Thyroid gland (tissue), 4 donors: ENCODE measurements at places on chromosomes 16 and 17. TPM values are rescaled to one million over a fixed set of nuclear protein-coding genes. Genes with fewer than 3 reads are reported as not detected.

DNA sequence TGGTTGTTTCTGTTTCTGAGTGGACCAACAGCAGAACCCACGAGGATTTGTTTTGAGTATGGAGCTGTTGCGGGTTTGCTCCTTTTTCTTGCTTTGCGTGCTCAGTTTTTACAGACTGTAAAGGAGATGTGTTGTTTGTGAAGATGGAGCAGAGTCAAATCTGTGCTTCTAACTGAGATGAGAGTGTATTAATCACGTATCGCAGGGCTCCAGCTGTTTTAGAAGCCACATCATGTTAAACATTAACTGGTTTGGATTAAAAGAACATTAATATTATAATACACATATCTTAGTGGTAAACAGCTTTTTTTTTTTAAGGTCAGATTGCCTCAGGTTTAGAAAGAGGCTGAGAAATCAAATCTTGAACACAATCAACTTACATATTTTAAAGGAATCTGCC lies 69.4 kb downstream of the YPEL2 start:
- peaks cover 15% of the 10 kb centered on the region for H3K4me1 ChIP-seq
- DNase-seq: no peak
- H3K4me3 ChIP-seq: no peak overlapping the region
- H3K36me3 ChIP-seq: peaks cover 15% of the 10 kb centered on the region

DNA sequence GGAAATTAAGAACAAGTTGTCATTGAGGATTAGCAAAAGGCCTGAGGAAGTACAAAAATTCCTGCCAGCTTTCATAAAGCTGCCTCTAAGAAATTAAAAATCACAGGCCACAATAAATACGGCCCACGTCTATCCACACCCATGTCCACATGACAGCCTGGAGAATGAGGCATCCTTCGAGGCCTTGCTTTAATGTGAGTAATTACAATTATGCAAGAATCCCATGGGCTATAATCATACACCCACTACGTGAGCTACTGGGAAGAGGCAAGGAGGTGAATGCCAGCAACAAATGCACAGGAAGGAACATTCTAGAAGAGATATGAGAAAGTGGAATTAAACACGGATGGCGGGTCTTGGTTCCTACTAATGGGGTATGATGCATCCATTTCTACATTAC lies 65.4 kb upstream of the ZFHX3 start:
- no peak for DNase-seq
- H3K4me3 ChIP-seq: no peak overlapping the region
- no peaks in the 10 kb centered on the region for H3K36me3 ChIP-seq

GRCh38 chr16:2936436-2937011 lies 24.8 kb downstream of the FLYWCH1 start:
- no peak overlapping the region for H3K27ac ChIP-seq
- H3K4me1 ChIP-seq: no peaks in the 10 kb centered on the region
- H3K36me3 ChIP-seq: peaks cover 58% of the 10 kb centered on the region
- no peak for DNase-seq
- no peak overlapping the region for H3K4me3 ChIP-seq
- no peaks in the 10 kb centered on the region for H3K27me3 ChIP-seq

DNA sequence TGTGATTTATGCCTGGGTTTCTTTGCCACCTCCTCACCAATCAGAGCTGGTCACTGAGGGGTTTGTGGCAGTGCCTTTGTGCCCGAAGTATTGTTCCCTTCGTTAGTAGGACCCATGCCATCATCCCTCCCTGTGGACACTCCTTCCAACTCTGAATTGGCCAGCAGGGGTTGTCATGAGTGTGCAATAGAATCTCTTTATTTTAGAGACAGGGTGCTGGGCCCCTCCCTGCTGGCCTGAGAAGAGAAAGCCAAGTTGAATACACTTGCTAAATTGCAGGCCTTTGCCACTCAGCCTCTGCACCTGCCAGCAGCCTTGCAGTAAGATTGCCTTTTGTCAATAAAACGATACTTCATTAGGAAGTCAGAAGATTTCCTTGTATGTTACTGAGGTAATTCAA lies 40.7 kb upstream of the SLC12A3 start:
- no peak overlapping the region for H3K4me3 ChIP-seq
- peak overlapping the region; percentile 50 for H3K27ac ChIP-seq
- DNase-seq: peak; percentile 64
- H3K27me3 ChIP-seq: no peaks in the 10 kb centered on the region

DNA sequence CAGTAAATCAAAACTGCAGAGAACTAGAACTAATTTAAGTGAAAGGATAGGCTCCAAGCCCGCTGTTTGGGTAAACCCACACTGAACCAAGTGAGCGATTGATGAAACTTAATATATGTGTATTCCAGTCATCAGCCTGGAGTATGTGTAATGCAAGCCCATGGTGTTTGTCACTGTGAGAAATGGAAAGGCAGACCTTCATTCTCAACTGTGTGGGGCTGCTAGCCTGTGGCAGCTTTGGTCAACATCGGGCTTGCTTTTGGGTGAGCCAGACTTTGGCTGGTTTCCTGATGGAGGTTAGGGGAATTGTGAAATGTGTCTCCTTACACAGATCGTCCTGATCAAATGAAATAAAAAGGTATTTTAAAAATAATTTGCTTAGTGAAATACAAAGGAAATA lies 279.9 kb downstream of the IRX3 start:
- DNase-seq: no peak
- H3K27me3 ChIP-seq: no peaks in the 10 kb centered on the region
- no peak overlapping the region for H3K27ac ChIP-seq
- no peaks in the 10 kb centered on the region for H3K4me1 ChIP-seq

DNA sequence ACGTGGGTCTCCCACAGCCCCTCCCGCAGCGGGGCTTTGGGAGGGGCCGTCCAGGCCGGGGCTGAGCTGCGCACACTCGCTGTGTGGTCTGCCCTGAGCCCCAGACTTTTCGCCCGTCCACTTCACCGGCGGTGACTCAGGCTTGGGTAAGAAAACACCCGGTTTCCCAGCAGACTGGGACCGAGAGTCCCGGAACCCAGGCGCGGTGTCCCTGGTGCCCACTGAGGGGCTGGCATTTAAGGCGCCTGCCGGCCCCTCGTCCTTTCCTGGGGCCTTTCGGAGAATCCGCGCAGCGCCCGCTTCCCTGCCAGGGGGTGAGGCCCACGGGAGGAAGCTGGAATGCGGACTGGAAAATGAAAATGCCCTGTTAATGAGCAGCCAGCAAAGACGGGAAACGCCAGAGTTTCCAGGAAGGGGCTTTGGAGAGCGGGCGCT lies 100.3 kb downstream of the C16orf95 start:
- no peaks in the 10 kb centered on the region for H3K4me1 ChIP-seq
- no peak for DNase-seq
- no peaks in the 10 kb centered on the region for H3K27me3 ChIP-seq
- no peak overlapping the region for H3K4me3 ChIP-seq

DNA sequence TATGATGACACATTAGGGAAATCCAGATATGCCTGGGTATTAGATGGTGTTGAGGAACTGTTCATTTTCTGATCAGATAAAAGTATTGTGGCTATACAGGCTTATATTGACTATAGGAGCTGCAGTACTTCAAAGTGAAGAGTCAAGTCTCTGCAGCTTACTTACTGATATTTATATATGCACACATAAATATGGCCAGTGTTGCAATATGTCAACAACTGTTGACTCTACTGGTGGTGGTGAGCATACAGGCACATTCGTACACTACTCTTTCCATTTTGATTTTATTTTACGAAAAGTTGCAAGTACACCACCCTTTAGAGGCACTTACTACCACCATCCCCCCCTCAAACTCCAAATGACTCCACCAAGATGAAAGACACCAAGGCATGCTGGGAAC lies 2.5 kb downstream of the CIAO2B start:
- H3K36me3 ChIP-seq: no peaks in the 10 kb centered on the region
- DNase-seq: no peak
- H3K4me3 ChIP-seq: no peak overlapping the region
- H3K4me1 ChIP-seq: peaks cover 41% of the 10 kb centered on the region
- no peak overlapping the region for H3K27ac ChIP-seq

DNA sequence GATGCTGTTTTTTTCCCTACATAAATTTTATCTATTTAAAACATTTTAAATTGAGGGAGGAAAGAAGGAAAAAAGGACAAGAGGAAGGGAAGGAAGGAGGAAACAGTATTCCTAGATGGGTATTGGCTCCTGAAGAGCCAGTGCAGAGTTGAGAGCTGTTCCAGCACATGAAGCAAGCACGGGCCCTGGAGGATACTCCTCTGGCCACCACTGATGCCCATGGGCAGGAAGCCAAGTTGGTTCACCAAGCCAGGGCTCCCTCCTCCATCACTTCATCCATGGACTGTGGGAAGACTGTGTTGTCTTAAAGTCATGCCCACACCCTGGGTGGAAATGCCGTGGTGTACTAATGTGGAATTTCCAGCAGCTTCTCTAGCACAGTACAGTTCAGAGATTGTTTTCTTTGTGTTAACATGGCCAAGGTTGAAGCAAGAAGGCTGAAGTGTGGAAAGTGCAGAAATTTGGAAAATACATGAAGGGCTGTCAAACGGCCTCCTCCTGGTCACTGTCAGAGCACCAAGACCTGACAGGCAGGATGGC lies 23.9 kb upstream of the NOS2 start:
- H3K4me1 ChIP-seq: no peaks in the 10 kb centered on the region
- DNase-seq: peak; percentile 21
- no peaks in the 10 kb centered on the region for H3K27me3 ChIP-seq
- H3K36me3 ChIP-seq: no peaks in the 10 kb centered on the region
- H3K27ac ChIP-seq: no peak overlapping the region

DNA sequence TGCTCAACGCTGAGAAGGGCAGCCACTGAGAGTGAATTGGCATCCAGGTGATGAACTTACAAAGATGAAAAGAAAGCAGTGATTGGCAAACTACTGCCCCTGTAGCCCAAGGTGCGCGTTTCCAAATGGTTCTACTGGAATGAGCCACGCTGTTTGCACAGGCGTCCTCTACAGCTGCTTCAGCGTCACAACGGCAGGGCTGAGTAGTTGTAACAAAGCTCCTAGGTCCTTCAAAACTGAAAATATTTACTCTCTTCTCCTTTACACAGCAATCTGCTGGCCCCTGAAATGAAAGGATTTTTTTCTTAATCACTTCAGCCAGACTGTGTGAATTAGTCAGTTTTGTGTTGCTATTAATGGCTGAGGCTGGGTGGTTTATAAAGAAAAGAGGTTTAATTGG lies 107.2 kb upstream of the FOXF1 start:
- no peaks in the 10 kb centered on the region for H3K4me1 ChIP-seq
- no peak for DNase-seq
- no peaks in the 10 kb centered on the region for H3K36me3 ChIP-seq
- no peaks in the 10 kb centered on the region for H3K27me3 ChIP-seq
- H3K4me3 ChIP-seq: no peak overlapping the region

- H3K27me3 ChIP-seq: no peaks in the 10 kb centered on the region
- H3K4me1 ChIP-seq: no peaks in the 10 kb centered on the region
- no peak overlapping the region for H3K27ac ChIP-seq
- no peak overlapping the region for H3K4me3 ChIP-seq
- H3K36me3 ChIP-seq: peaks cover 7% of the 10 kb centered on the region
Measured at GRCh38 chr16:11180489-11180888, 75.5 kb downstream of the SOCS1 start.

GRCh38 chr17:65072660-65073071 lies 16.1 kb upstream of the GNA13 start:
- no peak for DNase-seq
- H3K4me3 ChIP-seq: no peak overlapping the region
- H3K27me3 ChIP-seq: no peaks in the 10 kb centered on the region
- H3K27ac ChIP-seq: no peak overlapping the region
- H3K36me3 ChIP-seq: no peaks in the 10 kb centered on the region
- H3K4me1 ChIP-seq: peaks cover 14% of the 10 kb centered on the region

DNA sequence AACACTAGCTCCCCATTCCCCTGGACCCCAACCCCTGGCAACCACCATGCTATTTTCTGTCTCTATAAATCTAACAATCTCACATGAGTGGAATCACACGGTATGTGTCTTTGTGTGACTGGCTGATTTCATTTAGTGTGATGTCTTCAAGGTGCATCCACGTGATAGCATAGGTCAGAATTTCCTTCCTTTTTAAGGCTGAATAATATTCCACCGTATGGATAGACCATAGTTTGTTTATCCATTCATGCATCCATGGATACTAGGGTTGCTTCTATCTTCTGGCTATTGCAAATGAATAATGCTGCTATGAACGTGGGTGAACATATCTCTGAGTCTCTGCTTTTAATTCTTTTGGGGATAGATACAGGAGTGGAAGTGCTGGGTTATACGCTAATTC lies 43.9 kb downstream of the TMEM235 start:
- peaks cover 8% of the 10 kb centered on the region for H3K4me1 ChIP-seq
- H3K36me3 ChIP-seq: no peaks in the 10 kb centered on the region
- no peak overlapping the region for H3K27ac ChIP-seq

- no peak overlapping the region for H3K4me3 ChIP-seq
- H3K27me3 ChIP-seq: no peaks in the 10 kb centered on the region
- H3K27ac ChIP-seq: no peak overlapping the region
- H3K36me3 ChIP-seq: peaks cover 23% of the 10 kb centered on the region
- H3K4me1 ChIP-seq: peaks cover 16% of the 10 kb centered on the region
- DNase-seq: no peak
Measured at GRCh38 chr17:28667870-28668269, 5.9 kb downstream of the SUPT6H start.

DNA sequence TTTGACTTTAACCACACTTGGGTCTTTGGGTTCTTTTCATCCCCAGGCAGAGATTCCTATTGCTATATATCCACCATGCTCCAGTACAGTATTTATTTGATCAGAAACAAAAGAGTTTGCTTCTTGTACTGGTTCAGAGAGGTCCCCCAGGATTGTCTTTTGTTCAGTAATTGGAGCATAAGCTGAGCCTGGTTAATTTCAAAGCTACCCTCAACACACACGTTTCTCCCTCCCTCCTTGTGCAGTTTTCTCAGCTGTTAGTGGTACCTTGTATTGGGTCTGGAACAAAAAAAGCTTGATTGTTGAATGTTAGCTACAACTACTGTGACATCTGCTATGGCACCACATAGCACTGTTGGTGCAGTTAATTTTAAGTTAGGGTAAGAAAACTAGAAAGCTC lies 50.0 kb downstream of the NUP93 start:
- peaks cover 12% of the 10 kb centered on the region for H3K4me1 ChIP-seq
- no peak for DNase-seq
- no peak overlapping the region for H3K4me3 ChIP-seq
- no peaks in the 10 kb centered on the region for H3K36me3 ChIP-seq
- no peak overlapping the region for H3K27ac ChIP-seq

The CCDC200 gene
- not detected for total RNA-seq

The IRX5 gene
- not detected for total RNA-seq

The OR3A3 gene
- not detected for total RNA-seq

The PDILT gene
- total RNA-seq: not detected

The NPW gene
- total RNA-seq: not detected

The GPR142 gene
- total RNA-seq: not detected

The TVP23A gene
- 0.13 TPM for total RNA-seq

The ACE gene
- 1.1 TPM for total RNA-seq

The TP53TG3F gene
- not detected for total RNA-seq

The BCL6B gene
- 4.7 TPM for total RNA-seq

The SLC52A1 gene
- total RNA-seq: not detected

The PFAS gene
- 39.5 TPM for total RNA-seq

The TMEM88 gene
- total RNA-seq: 13.4 TPM

The VTN gene
- total RNA-seq: not detected
